ENCODE measurements at places on chromosomes 2 and 18. TPM values are rescaled to one million over a fixed set of nuclear protein-coding genes. Genes with fewer than 3 reads are reported as not detected.
A peak's percentile ranks its signal among the peaks of the same experiment; 100 is the strongest.

IL1B gene
- total RNA-seq = not detected

SKA1 gene
- total RNA-seq = 23.8 TPM

CRYGD gene
- not detected for total RNA-seq

IMPACT gene
- 38.2 TPM for total RNA-seq

PCGF1 gene
- 72.9 TPM for total RNA-seq

ST6GAL2 gene
- not detected for total RNA-seq

UGT1A8 gene
- not detected for total RNA-seq

ZBTB7C gene
- total RNA-seq = 0.16 TPM

CFC1 gene
- not detected for total RNA-seq

NOSTRIN gene
- not detected for total RNA-seq

LYG2 gene
- total RNA-seq = not detected

DNA sequence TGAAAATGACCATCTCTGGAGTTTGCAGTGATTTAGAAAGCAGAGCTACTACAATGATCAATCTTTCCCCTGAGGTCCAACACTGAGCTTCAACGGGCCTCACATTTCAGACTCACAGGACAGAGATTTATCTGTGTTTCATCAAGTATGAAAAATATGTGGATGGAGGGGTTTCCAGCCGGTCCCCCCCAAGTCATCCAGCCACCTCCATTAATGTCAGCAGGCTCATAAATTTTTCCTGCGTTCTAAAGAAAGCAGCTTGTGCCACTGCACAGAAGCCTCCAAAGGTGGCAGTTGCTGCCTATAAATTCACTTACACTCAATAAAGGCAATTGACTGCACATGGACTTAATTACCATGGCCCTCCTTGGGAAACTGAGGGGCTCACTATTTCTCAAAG, 117.4 kb upstream of the ACKR3 start:
- DNase-seq = no peak

DNA sequence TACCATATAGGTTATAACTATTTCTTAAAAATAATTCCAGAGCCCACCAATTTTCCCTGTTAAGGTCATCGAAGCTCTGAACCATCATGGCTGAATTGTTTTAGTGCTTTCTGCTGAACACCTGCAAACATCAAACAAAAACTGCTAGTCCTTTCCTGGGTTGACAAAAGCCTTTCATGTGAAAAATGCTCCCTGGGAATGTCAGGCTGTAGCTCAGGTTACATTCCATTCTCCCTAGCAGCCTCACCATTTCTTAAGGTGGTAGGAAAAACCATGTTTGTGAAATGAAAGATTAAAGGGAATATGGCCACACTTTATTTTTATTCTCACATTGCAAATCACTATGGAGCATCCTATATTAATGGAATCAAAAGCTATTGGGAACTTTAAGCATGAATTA, 5.7 kb downstream of the TCF4 start:
- no peak for DNase-seq

GRCh38 chr2:143431316-143431715, 302.1 kb downstream of the ARHGAP15 start:
- DNase-seq = no peak

DNA sequence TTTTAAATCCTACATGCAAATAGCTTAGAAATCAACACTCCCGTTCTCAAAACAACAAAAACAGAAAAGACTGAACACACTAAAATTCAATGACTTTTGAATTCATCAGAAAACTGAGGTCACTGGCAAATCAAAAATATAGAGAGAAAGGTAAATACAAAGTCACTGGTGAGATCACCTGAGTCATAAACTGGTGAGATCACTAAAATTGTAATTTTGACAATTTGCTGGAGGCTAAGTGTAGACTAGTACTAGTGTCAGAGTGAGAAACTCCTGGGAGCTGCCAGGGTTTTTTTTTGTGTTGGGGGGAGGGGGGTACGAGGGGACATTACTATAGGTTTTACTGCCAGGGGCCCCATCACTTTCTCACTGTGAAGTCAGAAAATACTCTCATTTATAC, 1876.0 kb upstream of the CELF4 start:
- DNase-seq = no peak

- DNase-seq = no peak
Measured at GRCh38 chr18:69889009-69889408, 58.7 kb downstream of the CD226 start.

DNA sequence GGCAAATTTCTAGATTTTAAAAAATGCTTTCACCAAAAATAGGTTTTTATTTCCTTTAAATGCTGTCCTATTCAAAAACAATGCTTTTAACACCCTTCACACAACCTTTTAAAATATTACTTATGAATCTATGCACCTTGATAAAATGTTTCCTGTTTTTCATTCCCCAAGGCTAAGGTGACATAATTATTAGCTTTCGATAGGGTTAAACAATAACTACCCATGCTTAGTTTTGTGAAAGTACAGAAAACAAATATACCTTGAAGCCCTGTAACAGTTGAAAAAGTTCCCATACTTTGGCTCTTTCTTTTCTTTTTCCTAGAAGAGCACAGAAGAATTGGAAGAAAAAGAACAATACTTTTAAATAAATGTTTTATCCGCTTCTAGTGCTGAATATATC, 54.9 kb upstream of the ITPRID2 start:
- no peak for DNase-seq

DNA sequence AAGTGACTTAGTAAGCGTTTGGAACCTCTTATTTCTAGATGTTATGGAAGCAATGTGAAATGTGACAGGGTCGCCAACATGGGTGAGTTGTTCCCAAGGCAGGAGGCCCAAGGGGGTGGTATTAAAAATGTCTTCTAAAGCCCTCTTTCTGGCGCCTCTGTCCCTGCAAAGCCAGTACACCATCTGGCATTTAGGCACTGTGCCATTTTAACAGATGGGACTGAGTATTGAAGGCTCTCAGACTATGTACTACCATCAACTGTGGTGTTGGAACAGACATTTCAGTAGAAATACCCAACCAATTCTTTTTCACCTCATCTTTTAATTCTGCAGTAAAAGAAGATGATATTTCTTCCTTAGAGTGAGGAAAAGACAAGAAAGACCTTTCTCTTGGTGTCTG, 384.5 kb upstream of the MMADHC start:
- no peak for DNase-seq

DNA sequence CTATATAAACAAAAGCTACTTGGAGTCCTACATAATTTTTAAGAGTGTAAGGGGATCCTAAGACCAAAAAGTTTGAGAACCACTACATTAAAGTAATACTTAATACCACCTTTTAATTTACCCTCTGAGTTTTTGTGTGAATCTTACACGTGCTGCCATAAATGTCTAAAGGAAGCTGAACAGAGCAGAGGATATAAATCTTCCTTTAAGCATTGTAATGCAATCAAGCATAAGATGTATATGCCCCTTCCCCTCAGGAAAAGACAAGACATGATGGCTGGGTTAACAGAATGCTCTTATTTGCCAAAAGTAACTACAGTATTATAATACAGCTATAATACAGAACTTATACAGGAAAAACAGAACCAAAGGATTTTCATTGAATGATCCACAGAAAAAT, 2.9 kb downstream of the ESCO1 start:
- DNase-seq = no peak

DNA sequence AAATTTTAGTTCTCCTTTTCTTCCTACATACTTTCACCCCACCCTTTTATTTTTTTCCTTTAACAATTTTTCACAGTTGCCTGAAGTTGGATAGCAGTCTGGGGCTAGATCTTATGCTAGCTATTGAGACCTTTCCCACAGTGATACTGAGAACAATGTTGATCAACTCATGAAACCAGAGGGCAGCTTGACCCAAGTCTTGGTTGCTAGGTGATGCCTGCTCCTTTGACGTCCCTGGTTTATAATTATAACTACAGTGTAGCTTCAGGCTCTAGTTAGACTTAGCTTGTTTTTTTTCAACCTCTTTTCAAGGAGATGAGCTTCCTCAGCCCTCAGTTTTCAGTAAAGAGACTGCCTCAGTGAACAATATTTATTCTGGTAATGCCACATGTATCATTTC, 648.5 kb downstream of the IRS1 start:
- peak; percentile 81 for DNase-seq

DNA sequence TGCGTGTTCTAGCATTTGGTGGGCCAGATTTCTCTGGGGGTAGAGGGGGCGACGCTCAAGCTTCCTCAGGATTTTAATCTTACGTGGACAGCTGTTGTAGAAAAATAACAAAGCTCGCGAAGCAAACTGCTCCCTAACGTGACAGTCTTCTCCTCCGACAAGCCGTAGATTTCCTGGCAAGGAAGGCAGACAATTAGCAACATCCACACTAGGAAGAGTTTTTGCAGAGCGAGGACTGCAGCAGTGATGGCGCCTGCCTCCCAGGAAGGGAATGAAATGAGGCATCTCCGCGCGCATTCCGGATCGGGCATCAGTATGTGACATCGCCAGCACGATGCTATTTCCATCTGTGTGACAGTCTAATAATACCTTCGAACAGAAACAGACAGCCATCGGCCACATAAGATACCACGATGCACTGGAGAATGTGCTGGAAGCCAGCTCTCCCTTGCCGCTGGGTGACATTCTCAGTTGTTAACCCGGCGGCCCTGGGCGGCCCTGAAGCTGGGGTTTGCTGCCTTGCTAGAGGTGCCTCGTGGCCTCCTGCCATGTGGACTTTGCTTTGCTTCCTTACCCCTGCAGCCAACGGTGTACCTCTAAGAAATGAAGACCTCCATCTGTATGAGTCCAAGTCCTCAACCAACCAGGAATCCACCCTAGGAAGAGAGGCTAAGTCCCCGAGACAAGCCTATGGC, 101.8 kb upstream of the AGAP1 start:
- no peak for DNase-seq

GRCh38 chr2:69309351-69310110, 77.5 kb downstream of the GFPT1 start:
- peak; percentile 47 for DNase-seq

GRCh38 chr18:60197671-60198462, 174.7 kb downstream of the MC4R start:
- no peak for DNase-seq

- DNase-seq = no peak
Measured at GRCh38 chr2:176109946-176110345, 2.9 kb downstream of the HOXD11 start.

DNA sequence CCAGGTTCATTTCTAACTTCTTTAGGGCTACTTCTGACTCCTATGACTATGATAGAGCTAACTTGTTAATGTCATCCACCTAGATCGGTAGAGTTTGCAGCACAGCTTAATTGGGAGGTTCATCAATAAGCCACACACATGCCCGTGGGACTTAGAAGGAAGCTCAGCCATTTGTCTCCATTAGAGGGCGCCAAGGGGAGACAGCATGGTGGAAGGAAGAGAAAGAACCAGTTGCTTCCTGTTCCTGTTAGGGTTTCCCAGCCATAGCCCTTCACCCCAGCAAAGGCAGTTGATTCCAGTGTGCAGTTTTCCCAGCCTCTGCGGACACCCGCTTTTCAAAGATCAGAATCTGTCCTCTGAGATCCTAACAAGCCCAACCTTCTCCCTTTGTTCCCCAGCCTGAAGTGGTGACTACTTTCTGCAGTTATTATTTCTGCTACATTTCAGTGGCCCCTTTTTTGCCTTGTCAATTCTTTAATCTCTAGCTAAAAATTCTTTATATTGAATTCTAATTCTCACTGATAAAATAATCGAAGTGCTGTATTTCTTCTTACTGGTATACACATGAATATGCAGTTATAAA, 30.3 kb downstream of the MAIP1 start:
- DNase-seq = peak; percentile 86

- DNase-seq = no peak
Measured at GRCh38 chr2:200788121-200788718, 23.5 kb upstream of the BZW1 start.

DNA sequence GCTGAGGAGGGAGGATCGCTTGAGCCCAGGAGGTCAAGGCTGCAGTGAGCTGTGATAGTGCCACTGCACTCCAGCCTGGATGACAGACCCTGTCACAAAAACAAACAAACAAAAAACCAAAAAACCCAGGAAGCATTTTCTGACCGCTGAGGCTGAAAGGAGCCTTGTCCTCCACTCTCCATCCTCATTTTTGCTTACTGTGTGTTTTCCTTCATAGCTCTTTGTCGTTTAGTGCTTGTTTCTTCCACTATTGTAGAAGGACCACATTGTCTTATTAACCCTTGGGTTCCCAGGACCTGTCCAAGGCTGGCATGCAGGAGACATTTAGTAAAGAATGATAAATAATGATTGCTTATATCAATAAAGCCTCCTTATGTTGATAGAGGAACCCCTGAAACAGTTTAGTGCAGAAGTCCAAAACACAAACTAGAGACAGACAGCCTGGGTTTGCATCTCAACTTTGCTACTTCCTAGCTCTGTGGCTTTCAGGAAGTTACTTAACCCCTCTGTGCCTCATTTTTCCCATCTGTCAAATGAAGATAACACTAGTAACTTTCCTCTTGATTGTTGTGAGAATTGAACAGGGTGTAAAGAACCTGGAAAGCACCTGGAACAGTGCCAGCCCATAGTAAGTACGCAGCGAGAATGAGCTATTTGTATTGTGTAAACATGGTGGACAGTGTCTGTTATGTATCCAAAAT, 126.0 kb downstream of the LPIN1 start:
- no peak for DNase-seq

DNA sequence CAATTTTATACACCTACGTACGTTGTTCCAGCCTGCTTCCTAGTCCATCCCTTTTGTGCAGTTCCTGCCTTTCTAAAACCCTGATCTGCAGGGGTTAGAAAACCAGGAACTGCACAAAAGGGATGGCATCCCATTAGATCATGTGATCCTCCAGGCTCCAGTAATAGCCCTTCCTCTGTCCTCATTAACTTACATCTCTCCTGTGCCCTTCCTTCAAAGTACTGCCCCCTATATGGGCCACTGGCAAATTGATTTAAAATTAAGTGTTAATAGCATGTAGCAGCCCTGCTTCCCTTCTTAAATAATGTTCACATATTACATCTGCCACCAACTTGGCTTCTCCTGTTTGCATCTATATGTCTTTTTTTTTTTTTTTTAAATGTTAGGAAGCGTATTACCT, 61.3 kb upstream of the NXPH2 start:
- DNase-seq = no peak

GRCh38 chr2:241123816-241124536, 21.9 kb upstream of the MTERF4 start:
- no peak for DNase-seq

DNA sequence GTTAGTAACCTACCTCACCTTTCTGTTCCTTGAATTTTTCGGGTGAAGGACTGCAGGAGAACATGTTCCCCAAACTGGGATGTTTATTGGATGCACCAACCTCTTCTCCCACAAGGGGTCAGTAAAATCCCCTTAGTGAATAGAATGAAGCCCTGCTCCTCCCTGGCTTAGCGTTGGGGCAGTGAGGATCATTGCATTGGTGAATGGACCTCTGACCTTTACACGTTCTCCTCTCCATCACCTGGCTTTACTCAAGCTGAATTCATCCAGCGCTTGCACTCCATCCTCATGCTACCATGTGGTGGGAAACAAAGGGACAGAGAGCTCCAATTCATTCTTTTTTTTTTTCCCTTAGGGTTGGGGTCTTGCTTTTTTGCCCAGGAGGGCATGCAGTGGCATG, 157.2 kb downstream of the MIB1 start:
- DNase-seq = peak; percentile 69

Data from SK-MEL-5 (cell line).